ENCODE measurements at places on chromosomes 7 and 10.
A peak's percentile ranks its signal among the peaks of the same experiment; 100 is the strongest.

- no peak for DNase-seq
Observed at GRCh38 chr7:22051886-22052673, 106.4 kb upstream of the CDCA7L start.

DNA sequence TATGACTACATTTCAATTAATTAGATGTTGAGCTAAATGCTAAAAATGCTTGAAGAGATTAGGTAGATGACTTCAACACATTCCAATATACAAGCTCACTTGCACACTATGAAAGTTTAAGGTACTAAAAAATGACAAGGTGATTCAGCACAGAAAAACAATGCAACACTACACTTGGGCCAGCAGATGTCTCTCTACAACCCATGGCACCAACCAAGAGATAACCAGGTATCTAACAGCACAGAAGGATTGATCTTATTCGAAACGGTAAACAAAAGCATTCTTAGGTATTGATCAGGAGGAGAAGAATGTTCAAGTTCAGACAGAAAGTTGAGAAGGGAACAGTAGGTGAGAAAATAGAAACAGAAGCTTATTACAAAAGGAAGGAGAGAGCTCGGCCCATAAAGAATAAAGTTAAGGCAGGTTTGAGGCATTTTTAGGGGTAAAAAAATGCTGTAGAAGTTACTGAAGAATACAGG, 248.2 kb upstream of the KLF14 start:
- DNase-seq = no peak

GRCh38 chr10:81704596-81704995, 170.4 kb upstream of the NRG3 start:
- no peak for DNase-seq

- no peak for DNase-seq
Observed at GRCh38 chr10:19658131-19658530, 158.1 kb upstream of the PLXDC2 start.

DNA sequence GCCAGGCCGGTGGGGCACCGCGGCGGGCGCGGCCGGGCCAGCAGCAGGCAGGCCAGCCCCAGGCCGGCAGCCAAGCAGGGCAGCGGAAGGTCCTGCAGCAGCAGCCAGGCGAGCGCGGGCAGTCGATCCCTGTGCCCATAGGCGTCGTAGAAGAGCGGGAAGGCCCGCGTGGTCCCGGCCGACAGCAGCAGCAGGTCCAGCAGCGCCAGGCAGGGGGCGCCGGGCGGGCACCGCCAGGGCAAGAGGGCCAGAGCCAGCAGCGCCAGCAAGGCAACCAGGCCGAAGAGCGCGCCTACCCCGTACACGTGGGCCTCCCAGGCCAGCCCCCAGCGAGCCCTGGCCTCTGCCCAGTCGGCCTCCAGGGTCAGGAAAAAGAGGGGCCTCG, 8.4 kb upstream of the RBM28 start:
- DNase-seq = peak; percentile 30

DNA sequence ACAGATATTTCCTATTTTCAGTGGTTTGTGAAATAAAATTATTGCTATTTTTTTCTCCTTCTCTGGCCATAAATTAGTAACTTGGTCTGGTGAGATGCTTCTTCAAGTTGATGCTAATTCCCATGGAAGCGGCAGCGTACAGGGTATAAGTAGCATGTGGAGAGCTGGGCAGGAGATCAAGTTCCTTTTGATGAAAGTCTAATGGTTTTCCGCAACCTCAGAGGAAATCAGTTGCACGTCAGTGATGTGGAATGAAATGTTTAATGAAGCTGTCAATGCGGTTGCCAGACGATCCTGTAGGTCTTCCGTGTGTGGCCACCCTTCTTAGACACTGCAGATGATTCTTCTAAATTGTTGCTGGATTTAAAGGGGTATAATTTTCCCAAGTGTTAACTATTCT, 236.4 kb upstream of the GRM3 start:
- DNase-seq = no peak

DNA sequence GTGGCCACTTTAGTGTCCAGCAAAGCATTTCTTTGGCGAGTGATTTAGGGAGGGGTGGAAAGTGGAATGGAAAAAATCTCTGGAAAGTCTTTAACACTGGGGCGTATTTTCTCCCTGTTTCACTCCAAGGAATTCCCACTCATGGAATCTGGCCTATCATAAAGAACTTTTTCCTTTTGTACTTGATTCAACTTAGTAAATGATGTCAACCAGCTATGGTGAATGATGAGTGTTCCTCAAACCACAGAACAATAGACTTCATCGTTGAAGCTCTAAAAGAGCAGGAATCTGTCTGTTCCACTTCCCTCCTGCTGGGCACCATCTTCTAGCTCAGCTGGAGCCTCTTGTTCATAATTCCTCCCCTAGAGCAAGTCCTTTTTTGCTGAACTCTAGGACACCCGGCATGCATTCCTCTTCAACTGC, 66.5 kb downstream of the EPDR1 start:
- no peak for DNase-seq

GRCh38 chr7:127928852-127929251, 102.4 kb downstream of the LRRC4 start:
- DNase-seq = no peak

GRCh38 chr10:98254234-98254974, 13.6 kb downstream of the LOXL4 start:
- DNase-seq = no peak

GRCh38 chr7:94289071-94289470, 105.6 kb upstream of the COL1A2 start:
- DNase-seq = no peak

- DNase-seq = no peak
Observed at GRCh38 chr7:55148571-55148970, 129.8 kb downstream of the EGFR start.

DNA sequence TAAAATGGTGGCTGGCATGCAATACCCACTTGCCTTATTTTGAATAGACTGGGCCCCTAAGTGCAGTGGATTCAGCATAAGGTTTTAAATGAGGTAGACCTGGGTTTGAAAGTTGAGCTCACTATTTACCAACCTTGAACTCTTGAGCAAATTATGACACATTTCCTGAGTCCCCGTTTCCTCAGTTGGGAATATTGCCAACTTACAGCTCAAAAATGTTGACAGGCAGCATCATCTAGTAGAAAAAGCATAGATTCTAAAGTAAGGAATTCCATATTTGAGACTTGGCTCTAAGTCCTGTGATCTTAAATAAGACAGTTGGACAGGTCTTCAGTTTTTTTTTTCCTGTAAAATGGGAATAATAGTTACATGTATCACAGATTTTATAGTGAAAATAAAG, 305.5 kb downstream of the ACTR3B start:
- no peak for DNase-seq

DNA sequence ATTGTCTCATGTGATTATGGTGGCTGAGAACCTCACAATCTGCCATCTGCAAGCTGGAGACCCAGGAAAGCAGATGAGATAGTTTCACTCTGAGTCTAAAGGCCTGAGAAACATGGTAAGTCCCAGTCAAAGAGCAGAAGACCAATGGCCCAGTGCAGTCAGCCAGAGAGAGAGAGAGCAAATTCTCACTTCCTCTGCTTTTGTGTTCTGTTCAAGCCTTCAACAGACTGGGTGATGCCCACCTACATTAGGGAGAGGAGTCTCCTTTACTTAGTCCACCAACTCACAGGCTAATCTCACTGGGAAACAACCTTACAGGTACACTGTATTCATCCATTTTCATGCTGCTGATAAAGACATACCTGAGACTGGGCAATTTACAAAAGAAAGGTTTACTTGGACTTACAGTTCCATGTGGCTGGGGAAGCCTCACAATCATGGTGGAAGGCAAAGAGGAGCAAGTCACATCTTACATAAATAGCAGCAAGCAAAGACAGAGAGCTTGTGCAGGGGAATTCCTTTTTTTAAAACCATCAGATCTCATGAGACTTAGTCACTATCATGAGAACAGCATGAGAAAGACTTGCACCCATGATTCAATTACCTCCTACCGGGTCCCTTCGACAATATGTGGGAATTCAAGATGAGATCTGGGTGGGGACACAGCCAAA, 4.7 kb upstream of the FRMPD2 start:
- no peak for DNase-seq

DNA sequence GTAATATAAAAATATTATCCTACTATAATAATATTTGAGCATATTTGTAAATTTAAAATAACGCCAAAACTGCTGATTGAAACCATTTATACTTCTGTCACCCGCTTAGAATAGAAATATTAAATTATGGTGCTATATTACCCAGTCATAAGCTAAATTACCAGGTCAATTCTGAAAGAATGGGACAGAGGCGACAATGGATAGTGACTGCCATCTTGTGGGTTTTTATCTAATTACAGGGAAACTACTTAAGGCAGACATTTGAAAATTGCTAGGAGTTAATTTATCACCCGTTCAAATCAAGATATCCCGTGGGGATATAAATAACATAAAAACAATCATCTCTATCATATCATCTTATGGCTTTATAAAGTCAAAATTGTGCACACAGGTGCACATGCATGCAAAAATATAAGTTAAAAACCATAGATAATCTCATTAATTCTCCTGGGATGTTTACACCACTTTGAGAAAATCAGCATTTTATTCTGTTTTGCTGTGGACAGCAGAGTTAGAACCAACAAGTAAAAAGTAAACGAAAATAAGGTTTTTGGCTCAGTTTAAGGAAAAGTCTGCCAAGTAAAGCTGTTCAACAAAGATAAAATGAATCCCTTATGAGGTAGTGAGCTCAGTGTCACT, 41.3 kb upstream of the HPSE2 start:
- no peak for DNase-seq

DNA sequence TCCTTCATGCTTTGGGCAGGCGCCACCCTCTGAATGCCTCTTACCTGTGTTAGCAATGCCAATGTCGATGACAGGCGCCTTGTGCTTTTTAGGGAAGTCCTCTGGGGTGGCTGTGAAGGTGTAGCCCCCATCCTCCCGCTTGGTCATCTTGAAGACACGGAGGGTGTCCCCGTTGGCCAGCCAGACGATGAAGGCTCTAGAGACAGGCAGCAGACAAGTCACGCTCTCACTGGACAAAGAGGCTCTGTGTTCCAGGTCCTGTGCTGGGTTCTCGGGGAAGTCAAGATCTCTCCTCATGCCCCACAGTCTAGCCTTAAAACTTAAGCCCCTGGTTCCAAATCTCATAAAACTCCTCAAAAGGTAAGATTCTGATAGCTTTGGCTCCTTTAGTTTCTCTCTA, 5.1 kb downstream of the TBL2 start:
- DNase-seq = no peak

DNA sequence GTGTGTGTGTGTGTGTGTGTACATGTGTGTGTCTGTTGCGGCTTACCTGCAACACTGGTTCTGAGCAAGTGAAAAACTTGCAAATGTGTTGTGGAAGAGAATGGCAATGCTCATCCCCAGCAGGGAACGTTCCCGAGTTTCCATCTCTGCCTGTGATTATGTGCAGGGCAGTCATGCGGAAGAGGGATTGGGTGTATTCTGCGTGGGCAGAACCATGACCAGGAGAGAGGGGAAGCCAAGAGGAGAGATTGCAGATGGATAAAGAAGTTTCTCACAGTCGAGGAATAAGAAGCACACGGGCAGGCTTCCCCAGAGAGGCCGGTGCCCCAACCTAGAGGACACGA, 99.9 kb downstream of the CTBP2 start:
- DNase-seq = no peak

DNA sequence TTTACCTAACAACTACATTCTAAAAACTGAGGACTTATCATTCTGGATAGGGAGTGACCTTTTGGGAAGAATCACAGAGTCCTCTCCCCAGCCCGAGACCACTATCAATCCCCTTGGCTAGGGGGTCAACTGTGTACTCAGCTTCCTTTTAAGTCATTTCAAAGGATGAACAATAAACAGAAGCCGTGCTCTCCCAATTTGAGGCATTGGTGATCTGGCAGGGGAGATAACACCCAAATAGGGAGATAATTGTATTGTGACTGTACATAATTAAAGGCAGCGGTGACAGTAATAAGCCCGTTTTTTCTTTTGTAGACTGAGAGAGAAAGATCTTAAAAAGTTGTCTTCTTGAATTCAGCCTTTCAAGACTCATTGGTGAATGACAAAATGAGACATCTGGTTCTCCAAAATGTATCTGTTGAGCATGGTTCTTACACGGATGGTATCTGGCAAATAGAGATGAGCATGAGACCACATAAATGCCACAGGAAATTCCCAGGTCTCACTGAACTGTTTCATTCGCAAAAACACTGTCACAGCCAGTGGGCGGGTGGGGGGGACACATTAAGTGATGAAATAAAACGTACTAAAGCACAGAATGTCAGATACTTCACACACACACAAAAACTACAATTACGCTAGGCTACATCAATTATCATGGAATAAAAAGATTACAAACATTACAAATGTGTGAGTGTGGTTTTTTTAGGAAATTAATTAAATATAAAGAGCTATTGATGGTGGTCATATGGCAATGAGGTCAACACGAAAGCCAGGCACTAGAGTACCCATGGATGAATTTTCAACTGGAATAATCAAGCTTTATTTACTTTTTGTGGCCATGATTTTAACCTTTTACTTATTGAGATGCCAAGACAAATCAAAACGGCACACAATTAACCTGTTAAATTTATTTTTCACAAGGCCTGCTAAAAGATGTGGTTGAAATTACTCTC, 108.4 kb downstream of the HIPK2 start:
- no peak for DNase-seq

- no peak for DNase-seq
Observed at GRCh38 chr7:73718438-73718881, 1.0 kb downstream of the STX1A start.

DNA sequence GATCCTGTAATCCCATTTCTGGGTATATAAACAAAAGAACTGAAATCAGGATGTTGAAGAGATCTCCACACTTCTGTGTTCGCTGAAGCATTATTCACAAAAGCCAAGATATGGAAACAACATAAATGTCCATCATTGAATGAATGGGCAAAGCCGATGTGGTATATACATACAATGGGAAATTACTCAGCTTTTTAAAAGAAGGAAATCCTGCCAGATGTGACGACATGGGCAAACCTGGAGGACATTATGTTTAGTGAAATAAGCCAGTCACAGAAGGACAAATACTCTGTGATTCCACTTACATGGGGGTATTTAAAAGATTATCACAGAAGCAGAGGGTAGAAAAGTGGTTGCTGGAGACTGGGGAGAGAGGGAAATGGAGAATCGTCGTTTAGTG, 23.9 kb upstream of the FAM107B start:
- DNase-seq = no peak

DNA sequence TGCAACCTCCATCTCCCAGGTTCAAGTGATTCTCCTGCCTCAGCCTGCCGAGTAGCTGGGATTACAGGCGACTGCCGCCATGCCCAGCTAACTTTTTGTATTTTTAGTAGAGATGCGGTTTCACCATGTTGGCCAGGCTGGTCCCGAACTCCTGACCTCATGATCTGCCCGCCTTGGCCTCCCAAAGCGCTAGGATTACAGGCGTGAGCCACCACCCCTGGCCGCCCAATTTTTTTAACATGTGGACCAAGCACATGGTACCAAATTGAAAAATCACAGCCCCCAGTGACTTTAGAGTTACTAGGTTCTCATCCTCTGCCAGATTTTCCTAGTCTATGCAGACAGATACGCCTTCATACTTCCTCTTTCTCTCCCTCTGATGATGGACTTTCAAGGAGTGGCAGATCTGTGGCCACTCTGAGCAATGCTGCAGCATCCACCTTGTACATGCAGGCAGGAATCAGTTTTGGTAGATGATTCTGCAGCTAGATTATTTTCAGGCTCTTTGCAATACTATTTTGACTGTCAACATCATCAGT, 34.0 kb upstream of the EZH2 start:
- no peak for DNase-seq
